AG09309 (cell line): ENCODE measurements at places on chromosomes 12 and 14.

DNA sequence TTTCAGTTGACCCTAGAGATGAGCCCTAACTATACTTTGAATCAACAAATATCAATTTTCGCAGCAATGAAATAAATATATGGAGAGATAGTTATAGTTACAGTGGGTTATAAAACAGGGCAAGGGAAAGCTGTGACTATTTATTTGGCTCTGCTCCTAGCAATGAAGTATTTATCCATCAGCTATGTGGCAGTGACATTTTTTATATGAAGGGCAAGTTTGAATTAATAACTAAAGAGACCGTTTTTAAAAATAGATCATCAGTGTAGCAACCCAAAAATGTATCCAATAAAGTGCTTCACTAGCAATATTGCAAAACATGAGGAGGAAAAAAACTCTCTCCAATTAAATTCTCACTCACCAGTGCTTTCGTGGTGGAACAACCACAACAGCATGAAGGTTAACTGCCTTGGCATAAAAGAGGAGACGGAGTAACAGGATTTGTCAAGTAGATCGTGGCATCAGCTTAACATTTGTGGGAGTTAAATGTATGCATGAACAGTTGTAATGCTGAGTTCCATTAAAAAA lies 58.1 kb upstream of the NUDT4 start:
- DNase-seq: peak; percentile 75

DNA sequence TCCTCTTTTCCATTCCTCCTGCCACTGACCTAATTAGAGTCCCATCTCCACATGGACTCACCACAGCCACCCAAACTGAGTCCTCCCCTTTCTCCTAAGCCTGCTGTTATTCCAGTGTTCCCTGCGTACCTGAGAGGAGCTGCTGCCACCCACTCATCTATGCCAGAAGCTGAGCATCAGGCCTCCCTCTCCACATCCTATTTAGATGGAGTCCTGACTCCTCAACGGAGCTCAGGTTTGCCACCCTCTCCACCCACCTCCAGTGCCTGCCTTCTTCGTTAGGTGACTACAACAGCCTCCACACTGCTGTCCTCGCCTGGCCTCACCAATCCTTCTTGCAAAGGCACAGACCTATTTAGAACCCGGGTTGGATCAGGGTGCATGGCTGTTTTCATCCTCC lies 15.2 kb upstream of the ABHD12B start:
- DNase-seq: no peak

DNA sequence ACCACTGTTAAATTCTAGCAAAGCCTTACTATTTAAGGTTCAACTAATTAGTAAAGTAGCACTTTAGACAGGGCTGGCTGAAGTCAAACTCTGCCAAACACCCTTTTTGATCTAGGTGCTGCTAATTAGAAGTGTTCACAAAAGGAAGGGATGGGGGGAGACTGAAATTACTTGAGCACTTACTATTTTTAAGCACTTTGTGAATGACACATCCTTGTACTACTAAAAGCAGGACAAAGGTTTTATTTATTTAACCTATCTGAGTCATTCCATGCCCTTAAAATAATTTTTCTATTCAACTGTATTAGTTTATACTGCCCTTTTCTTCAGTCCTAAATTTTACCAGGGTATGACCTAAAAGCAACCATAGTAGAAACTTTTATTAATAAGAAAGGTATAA lies 20.1 kb downstream of the MBIP start:
- DNase-seq: no peak

DNA sequence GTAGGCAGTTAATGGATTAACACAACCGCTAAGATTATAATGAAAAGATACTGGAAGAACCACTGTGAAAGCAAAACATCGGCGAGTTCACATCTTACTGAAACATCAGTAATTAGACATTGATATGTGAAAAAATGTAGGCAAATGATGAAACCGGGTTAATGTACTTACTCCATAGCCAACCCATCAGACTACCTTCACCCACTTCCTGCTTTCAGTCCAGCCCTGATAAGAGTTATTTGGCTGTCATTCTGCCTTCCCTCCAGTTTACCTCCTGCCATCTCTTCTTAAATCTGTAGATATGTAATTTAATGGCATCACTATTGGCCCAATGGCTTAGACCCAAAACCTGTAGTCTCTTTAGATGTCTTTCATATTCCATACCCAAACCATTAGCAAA lies 46.0 kb upstream of the LGR5 start:
- no peak for DNase-seq

GRCh38 chr12:102631274-102631673 lies 150.9 kb upstream of the IGF1 start:
- peak; percentile 44 for DNase-seq

- DNase-seq: no peak
Measured at GRCh38 chr14:25090256-25090655, 40.3 kb upstream of the STXBP6 start.

DNA sequence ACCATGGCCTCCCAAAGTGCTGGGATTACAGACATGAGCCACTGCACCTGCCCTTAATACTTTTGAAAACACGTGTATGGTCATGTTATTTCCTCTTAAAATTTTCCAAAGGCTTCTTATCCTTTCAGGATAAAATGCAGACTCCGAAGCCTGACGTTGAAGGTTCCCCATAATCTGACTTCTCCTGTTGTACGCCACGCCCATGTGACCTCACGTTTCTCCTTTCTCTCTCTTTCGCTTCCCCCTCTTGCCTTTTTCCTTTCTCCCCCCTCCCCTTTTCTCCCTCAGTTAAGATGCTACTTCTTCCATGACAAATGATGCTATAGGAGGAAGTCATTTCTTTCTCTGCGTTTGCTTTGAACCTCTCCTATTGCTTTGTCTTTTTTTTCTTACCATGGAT lies 266.0 kb downstream of the FBXL14 start:
- no peak for DNase-seq

DNA sequence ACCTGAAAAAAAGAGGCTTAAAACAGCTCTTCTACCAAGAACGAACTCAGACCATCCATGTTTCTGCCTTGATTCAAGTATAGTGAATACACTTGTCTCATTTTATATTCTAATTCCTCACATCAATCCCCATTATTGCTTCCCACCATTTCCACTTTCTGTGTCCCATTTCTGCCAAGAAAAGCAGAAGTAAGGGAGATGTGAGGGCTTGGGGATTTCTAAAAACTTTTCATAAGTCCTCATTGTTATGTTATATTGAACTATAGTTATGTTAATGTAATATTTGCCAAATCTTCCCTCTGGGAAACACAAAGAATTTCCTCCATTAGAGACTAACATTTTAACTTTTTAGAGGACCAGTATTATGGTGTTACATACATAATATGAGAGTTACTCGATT lies 48.2 kb upstream of the PSMA6 start:
- no peak for DNase-seq

- DNase-seq: no peak
Measured at GRCh38 chr12:55972456-55972855, 1.4 kb upstream of the RAB5B start.

- no peak for DNase-seq
Measured at GRCh38 chr14:20803223-20803622, 579 bp upstream of the RNASE1 start.

- DNase-seq: no peak
Measured at GRCh38 chr12:34393821-34394150, 371.5 kb downstream of the ALG10 start.
